ENCODE measurements at places on chromosomes 13 and 19.

DNA sequence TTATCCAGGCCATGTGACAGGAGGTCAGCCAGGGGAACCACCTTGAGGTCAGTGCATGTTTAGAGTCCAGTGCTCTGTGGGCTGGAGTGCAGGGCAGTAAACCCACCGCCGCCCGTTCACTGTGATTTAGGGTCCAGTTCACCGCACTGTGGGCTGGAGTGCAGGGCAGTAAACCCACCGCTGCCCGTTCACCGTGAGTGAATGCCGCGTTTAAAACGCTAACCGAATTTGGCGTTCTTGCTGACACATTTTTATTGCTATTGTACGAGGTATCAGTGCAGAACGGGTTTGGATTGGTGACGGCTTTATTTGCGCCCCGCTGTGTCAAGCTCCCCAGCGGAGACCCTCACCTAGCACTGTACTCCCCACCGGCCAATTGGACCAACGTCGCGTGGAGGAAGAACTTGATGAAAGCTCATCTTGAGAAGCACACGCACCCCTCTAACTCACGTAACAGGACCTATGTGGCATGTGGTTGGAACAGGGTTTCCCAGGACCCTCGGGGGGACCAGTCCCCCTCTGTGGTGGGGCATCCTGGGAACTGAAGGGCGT, 27.9 kb downstream of the C13orf46 start:
- no peak for DNase-seq

- no peak for DNase-seq
These were observed 791 bp downstream of the TMED1 start for GRCh38 chr19:10835089-10835753.

DNA sequence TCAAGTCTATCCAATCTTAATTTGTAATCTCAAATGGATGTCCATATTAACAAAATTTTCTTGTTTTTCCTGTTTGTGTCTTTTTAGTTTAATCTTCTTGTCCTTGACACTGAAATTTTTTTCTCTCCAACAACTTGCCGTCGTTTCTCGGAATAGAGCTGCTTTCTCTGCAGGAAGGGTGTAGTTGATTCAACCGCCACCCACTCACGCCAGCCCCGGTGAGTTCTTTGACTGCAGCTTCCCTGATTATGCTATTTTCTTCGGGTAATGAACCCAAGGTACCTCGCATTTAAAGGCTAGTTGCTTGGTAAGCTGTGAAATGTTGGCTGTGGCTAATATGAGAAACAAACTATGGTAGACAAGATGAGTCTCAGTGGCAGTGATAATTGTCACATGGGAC, 72.2 kb downstream of the DPRX start:
- DNase-seq, result no peak

- no peak for DNase-seq
These were observed 1464.3 kb downstream of the UQCRFS1 start for GRCh38 chr19:27748551-27749152.

DNA sequence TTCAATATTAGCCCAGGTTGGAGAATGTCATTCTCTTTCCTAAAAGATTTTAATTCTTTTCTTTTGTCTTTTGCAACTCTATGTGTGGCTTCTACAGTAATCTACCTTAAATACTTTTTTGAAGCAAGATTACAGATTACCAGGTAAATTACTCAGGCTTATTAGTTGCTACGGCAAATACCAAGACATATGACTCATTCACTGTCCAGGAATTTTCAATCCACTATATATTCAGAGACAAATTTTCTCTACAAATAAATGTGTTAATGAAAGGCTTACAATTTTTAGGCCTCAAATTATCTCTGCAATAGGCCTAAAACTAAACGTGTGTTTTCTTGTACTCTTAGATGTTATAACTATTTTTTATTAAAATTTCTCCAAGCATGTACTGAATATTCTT, 631.3 kb downstream of the DIAPH3 start:
- DNase-seq, result no peak

GRCh38 chr13:108350579-108350978, 81.1 kb downstream of the TNFSF13B start:
- DNase-seq, result no peak

DNA sequence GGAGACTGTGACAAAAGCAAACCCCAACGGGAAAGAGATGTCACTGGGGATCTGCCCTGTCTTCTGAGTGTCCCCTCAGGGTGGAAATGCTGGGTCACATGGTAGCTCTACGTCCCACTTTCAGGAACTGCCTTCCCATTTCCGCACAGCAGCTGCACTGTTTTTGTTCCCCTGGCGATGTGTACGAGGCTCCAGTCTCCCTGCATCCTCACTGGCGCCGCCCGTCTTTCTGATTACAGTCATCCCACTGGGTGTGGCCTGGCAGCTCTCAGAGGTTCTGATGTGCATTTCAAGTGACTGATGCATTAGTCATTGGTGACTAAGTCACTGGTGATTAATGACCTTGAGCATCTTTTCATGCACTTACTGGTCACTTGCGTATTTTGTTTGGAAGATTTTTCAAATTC, 21.2 kb downstream of the PCID2 start:
- no peak for DNase-seq

DNA sequence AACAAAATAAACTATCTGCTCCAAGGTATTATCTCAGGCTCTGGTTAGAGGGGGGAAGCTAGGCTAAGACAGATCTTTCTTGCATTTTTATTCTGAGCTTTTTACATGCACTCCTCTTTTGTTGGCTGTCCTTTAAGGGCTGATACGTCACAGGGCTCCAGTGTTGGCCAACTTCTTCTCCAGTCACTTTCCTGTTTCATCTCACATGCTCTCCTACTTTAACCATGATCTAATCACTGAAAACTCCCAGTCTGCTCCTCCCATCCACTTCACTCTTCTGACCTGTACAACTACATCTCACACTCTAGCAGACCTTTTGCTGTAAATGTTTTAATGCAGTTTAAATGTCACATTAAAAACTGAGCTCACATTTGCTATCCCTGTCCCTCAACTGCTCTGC, 510.0 kb upstream of the KLF12 start:
- no peak for DNase-seq

GRCh38 chr13:107157271-107157670, 589.3 kb upstream of the ARGLU1 start:
- DNase-seq, result no peak

- DNase-seq, result no peak
These were observed 98.2 kb downstream of the RBM26 start for GRCh38 chr13:79307866-79308298.

DNA sequence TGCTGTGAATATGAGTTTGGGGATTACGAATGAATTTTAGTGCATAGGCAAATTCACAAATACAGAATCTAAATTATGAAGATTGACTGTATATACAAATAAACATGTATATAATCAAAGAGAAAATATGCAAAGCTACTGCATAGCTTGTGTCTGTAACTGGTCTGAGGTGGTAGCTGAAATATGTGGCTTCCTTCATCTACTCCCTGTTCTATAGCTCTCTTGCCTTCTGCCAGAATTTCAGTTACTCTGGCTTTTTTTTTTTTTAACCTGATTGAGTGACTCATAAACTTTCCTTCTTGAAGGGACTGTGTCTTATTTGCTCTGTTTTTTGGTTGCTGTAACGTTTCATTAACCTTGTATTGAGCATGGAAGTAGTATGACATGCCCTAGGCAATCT, 26.6 kb downstream of the DNAJC3 start:
- no peak for DNase-seq

- no peak for DNase-seq
These were observed 60.7 kb downstream of the DOCK9 start for GRCh38 chr13:98917116-98917515.

GRCh38 chr13:113526466-113527220, 36.1 kb upstream of the DCUN1D2 start:
- no peak for DNase-seq

DNA sequence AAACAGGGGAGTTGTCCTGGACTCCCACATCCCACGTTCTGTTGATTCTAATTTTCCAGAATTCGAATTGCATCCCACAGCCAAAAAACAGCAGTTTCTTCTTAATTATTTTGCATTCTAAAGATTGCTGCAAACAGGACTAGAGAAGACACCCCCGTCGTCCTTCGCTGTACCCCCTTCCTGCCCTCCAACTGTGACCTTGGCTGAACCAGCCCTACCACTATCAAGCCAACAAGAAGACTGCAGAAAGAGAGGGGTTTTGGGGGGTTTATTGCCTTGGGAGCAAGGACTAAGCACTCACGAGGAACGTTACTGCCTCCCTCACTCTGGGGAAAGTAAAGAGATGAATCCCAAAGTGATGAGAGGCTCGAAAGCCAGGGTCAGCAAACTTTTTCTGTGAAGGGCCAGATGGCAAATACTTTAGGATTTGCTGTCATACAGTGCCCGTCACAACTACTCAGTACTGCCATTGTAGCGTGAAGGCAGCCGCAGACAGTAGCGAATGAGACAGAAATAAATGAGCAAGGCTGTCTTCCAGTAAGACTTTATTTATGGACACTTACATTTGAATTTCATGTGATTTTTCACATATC, 32.5 kb upstream of the KATNAL1 start:
- no peak for DNase-seq

- no peak for DNase-seq
These were observed 152.6 kb downstream of the KLF12 start for GRCh38 chr13:73981595-73981994.

- DNase-seq, result peak; percentile 46
These were observed 36.0 kb upstream of the NEK3 start for GRCh38 chr13:52195401-52195837.

DNA sequence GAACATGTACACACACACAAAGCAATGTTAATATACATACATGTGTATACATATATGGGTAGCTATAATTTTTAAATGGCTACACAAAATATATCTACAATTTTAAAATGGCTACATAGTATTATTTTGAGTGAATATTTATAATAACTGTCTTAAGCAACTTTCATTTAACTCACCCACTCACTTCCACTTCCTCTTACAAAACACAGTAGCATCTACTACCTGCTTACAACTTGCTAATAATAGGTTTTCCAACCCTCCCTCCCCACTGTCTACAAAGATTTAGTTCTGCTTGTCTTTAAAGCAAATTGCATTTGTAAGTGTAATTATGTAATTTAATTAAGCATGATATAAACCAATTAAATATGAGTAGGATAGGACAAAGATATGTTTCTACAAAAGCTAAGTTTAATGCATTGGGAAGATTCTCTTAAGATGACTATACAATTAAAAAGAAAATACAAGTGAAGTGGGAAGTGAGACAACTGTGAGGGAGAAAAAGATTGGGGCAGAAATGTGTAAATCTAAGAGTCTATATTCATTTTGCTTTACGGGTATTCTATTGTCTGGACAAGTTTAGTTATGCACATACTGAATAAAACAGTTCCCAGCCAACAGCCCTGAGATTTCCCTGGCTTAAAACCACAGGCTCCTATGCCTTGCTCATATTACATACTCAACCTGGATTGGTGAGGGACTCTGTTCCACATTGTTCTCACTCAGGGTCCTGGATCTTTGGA, 583.1 kb downstream of the EFNB2 start:
- no peak for DNase-seq

DNA sequence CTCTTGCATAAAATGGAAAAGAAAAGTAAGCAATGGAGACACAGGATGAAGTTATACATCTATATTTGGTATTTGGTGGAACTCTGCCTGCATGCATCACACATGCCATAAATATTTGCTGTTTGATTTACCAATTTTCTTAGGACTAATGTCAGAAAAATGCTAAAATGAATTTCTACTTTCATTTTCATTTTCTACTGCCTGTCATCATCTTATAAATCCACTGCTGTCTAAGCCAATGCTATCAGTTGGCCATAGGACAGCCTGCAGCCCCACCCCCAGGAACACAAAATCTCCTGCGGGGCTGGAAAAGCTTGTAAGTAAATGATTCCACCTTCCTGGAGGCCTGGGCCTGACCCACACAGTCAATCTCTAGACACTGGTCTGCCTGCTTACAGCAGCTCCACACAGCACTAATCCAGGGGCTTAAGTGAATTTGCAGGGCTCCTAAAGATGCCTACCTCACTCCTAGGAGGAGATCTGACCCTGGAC, 122.0 kb downstream of the ENOX1 start:
- no peak for DNase-seq

- no peak for DNase-seq
These were observed 3.6 kb upstream of the COMMD6 start for GRCh38 chr13:75541287-75541686.

DNA sequence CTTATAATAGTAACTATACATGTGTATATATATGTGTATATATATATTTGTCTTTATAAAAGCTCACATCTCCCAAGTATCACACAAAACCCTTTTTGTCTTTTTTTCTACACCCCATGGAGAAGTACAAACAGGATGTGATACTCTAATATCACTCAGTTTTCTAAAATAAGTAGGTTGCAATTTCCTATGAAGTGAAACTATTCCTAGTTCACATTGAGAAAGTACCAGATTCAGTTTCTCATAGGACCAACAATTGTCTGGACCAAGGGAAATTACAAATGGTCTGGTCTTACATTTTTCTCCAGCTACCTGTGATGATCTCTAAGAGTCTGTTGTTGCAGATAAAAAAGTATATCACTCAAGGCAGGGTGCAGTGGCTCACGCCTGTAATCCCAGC, 17.9 kb upstream of the LILRB1 start:
- DNase-seq, result no peak

DNA sequence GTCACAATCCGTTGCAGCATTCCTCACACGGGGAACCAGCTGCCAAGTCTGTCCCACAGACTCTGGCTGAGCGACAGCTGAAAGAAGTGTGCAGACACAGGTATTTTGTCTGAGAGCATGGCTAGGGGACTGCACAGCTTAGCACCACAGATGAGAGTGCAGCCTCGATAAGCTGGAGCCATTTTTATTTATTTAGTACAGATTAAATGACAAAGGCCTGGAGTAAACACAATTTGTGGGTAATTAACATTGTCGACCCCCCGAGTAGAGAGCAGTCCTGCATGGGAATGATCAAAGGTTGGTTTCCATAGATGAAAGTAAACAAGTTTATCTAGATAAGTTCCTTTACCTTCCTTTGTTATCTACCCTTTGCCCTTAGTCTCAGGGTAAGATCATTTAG, 836.2 kb downstream of the DACH1 start:
- DNase-seq, result no peak

DNA sequence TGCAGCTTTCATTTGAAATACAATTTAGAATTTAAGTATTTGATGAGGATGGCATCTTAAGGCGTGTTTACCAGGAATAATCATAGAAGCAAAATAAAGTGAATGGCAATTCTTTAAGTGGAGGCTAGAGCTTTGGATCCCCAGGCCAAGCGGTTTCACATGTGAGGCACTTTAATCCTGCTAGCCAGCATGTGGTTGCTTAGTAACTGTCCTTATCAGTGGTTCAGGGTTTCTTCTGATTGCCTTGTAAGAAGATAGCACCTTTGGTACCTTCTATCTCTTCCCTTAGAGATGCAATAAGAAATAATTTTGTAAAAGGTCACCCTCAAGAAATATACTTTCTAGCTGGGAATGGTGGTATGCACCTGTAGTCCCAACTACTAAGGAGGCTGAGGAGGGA, 38.9 kb upstream of the SERP2 start:
- no peak for DNase-seq

DNA sequence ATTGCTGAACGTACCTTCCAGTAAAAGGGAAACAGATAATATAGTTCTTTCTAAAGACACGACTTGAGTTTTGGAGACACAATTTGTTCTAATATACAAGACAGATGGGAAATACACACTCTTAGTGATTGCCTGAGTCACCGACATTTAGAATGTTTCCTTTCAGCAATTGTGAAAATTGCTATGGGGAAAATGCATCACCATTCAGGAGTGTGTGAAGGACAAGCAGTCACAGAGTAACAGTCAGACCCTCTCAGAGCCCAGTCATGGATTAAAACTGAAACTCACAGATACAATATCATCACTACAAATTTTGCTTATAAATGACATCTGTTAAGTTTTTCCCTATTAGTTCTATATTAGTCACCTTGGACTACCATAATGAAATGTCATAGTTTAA, 286.1 kb downstream of the SPRY2 start:
- no peak for DNase-seq

- DNase-seq, result no peak
These were observed 4.9 kb downstream of the ZNF878 start for GRCh38 chr19:12047868-12048267.

Measured in activated effector memory CD4-positive, alpha-beta T cell treated with Interleukin-2 at 50 U/mL for 16 hours (primary cell).